ENCODE measurements at places on chromosomes 12 and 14.

- no peak for DNase-seq
These were observed 1325.7 kb downstream of the SLC16A7 start for GRCh38 chr12:60921541-60921940.

GRCh38 chr12:119157528-119157927 lies 21.2 kb upstream of the HSPB8 start:
- no peak for DNase-seq

GRCh38 chr14:42469637-42470426 lies 863.2 kb downstream of the LRFN5 start:
- no peak for DNase-seq

DNA sequence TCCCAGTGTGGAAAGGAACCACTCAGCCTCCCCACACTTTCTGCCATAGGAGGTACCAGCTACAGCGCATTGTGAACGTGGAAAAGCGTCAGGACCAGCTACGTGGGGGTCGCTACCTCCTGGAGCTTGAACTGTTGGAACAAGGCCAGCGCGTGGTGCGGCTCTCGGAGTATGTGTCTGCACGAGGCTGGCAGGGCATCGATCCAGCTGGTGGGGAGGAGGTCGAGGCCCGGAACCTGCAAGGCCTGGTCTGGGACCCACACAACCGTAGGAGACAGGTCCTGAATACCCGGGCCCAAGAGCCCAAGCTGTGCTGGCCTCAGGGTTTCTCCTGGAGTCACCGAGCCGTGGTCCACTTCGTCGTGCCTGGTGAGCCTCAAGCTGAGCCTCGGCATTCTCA lies 96.8 kb downstream of the B4GALNT3 start:
- DNase-seq, result no peak

GRCh38 chr14:65339866-65340265 lies 72.7 kb upstream of the FUT8 start:
- no peak for DNase-seq

DNA sequence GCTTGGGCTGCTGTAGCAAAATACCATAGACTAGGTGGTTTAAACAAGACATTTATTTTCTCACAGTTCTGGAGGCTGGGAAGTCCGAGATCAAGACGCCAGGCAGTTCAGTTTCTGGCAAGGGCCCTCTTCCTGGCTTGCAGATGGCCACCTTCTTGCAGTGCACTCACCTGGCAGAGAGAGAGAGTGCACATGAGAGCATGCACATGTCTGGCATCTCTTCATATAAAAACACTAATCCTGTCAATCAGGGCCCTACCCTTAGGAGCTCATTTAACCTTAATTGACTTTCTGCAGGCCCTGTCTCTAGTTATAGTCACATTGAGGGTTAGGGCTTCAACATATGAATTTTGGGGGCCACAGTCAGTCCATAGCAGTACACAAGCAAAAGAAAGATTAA lies 12.4 kb upstream of the EVL start:
- no peak for DNase-seq

- DNase-seq, result no peak
These were observed 17.4 kb upstream of the ZDHHC17 start for GRCh38 chr12:76746516-76746915.

DNA sequence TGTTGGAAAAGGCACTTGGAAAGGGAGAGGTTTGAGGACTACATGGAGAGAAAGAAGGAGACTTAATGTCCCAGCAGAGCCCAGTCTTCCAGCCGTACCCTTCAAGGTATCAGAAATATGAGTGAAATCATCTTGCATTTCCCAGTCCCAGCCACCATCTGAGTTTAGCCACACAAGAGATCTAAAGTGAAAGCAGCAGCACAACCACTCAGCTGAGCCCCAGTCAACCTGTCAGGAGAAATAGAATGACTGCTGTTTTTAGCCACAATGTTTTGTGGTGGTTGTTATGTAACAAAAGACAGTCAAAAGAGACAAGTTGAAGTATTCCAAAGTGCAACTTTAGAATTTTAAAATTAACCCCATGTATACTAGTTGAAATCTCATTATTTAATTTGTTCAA lies 28.0 kb downstream of the DERA start:
- DNase-seq, result no peak
